ENCODE measurements at places on chromosomes 11 and 22. TPM values are rescaled to one million over a fixed set of nuclear protein-coding genes. Genes with fewer than 3 reads are reported as not detected.
A peak's percentile ranks its signal among the peaks of the same experiment; 100 is the strongest.

DNA sequence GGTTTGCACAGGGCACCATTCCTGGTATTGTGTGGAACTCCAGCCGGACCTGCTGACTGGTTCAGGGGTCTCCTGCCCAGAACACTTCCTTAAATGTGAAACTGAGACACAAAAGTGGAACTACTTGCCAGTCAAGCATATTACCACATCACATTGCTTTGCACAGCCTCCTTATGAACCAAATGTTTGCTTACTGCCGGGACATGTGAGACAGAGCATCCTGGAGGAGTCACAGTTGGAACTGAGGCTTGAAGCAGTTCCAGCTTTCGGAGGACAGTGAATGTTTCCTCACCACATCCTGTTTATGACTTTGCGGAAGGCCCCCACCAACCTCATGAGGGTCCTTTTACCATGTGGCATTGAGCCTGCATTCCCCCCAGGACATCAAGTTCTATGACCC, 105.8 kb upstream of the ARHGAP42 start:
- no peaks in the 10 kb centered on the region for H3K27me3 ChIP-seq
- H3K36me3 ChIP-seq = no peaks in the 10 kb centered on the region
- DNase-seq = no peak
- no peak overlapping the region for H3K27ac ChIP-seq
- H3K4me3 ChIP-seq = no peak overlapping the region

- peaks cover 14% of the 10 kb centered on the region for H3K4me1 ChIP-seq
- H3K4me3 ChIP-seq = no peak overlapping the region
- no peak for DNase-seq
- H3K27ac ChIP-seq = no peak overlapping the region
These were observed 1.9 kb upstream of the ANO5 start for GRCh38 chr11:22190827-22191463.

GRCh38 chr11:61745781-61746441, 6.5 kb upstream of the MYRF start:
- peak; percentile 55 for DNase-seq
- no peak overlapping the region for H3K27ac ChIP-seq
- H3K36me3 ChIP-seq = peaks cover 7% of the 10 kb centered on the region
- H3K4me3 ChIP-seq = no peak overlapping the region
- peaks cover 5% of the 10 kb centered on the region for H3K4me1 ChIP-seq

DNA sequence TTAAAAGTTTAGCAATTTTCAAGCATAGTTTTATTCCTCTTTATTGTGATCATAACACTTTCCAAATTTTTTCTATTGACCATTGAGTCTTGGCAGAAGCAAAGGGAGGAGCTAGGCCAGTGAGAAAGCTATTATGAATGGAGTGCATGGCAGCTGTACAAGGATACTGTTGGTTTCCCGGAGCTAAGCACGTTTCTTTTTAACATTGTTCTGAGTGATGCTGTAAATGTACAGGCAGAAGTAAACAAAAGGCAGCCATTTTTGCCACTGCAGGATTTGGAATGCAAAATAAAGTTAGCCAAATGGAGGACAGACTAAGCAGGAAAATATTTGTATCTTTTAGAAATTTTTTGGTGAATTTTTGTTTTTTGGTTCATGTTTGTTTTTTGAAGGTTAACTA, 16.2 kb downstream of the CBL start:
- no peak overlapping the region for H3K4me3 ChIP-seq
- no peak overlapping the region for H3K27ac ChIP-seq
- no peaks in the 10 kb centered on the region for H3K27me3 ChIP-seq
- no peaks in the 10 kb centered on the region for H3K36me3 ChIP-seq

DNA sequence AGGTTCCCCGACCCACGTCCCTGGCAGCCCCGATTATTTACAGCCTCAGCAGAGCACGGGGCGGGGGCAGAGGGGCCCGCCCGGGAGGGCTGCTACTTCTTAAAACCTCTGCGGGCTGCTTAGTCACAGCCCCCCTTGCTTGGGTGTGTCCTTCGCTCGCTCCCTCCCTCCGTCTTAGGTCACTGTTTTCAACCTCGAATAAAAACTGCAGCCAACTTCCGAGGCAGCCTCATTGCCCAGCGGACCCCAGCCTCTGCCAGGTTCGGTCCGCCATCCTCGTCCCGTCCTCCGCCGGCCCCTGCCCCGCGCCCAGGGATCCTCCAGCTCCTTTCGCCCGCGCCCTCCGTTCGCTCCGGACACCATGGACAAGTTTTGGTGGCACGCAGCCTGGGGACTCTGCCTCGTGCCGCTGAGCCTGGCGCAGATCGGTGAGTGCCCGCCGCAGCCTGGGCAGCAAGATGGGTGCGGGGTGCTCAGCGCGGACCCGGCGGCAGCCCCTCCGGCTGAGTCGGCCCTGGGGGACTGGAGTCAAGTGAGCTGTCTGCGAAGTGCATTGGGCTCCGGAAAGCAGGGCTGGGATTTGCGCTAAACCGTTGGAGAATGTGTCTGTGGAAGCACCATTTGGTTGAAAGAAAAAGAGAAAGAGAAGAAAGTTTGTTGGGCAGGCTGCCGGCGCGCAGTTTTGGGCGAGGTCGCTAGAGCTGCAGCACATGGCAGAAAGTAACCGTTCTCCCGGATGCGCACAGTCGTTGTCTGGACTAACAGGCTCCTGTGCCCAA, at the start of gene CD44:
TSS of gene CD44 (plus strand) at position 229 of the 779 bp plus-strand sequence. CDS start at position 362, 133 bp downstream.
- no peaks in the 10 kb centered on the region for H3K36me3 ChIP-seq
- H3K4me1 ChIP-seq = peaks cover 46% of the 10 kb centered on the region
- no peaks in the 10 kb centered on the region for H3K27me3 ChIP-seq

- no peak overlapping the region for H3K27ac ChIP-seq
- no peaks in the 10 kb centered on the region for H3K4me1 ChIP-seq
- no peaks in the 10 kb centered on the region for H3K27me3 ChIP-seq
- no peak overlapping the region for H3K4me3 ChIP-seq
- DNase-seq = no peak
These were observed 131.4 kb downstream of the TENM4 start for GRCh38 chr11:79309407-79309806.

- no peaks in the 10 kb centered on the region for H3K36me3 ChIP-seq
- peak overlapping the region; percentile 60 for H3K27ac ChIP-seq
- DNase-seq = no peak
- no peak overlapping the region for H3K4me3 ChIP-seq
These were observed 76.8 kb downstream of the MN1 start for GRCh38 chr22:27724709-27725108.

GRCh38 chr11:95360377-95361075, 129.5 kb upstream of the SESN3 start:
- H3K36me3 ChIP-seq = no peaks in the 10 kb centered on the region
- peaks cover 19% of the 10 kb centered on the region for H3K4me1 ChIP-seq
- no peaks in the 10 kb centered on the region for H3K27me3 ChIP-seq
- no peak for DNase-seq

Gene KIF18A
- 1.7 TPM for total RNA-seq

Gene ZNRF3
- total RNA-seq = 15.1 TPM

Gene DLG2
- 20.2 TPM for total RNA-seq

Gene LSP1
- total RNA-seq = 62.6 TPM

Measured in upper lobe of left lung (tissue), 6 donors.